COLO829 (cell line): ENCODE measurements at places on chromosomes 6 and 20.

DNA sequence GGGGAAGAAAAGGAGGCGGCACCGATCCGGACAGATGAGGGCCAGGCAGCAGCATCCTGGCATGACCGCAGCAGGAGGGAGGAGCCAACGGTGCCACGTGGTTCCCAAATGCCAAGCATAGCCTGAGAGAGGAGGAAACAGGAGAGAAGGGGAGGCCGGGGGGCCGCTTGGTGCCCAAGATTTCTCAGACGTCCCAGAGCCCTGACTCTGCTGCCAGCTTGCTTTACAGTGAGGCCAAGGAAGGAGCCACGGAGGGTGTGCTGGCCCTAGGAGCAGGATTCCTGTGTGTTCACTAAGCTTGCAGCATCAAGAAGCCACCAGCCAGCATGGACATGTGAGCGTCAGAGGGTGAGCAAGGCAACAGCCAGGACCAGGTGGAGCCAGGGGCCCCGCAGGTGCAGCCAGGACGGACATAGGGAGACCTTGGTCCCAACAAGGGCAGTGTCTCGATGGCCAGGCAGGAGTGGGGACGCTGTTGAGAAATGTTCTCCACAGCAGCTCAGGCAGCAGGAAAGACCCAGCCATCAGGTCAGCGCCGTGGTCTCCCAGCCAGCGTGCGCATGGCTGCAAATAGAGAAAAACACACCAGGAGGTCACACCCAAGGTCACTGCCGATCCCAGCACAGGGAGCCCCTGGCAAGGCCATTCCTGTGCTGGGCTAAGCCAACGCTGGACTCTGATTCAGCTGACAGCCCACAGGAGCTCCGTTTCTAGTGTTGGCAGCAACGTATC, 143.7 kb downstream of the DLL1 start:
- no peak for DNase-seq

- no peak for DNase-seq
Measured at GRCh38 chr6:137764464-137764863, 102.6 kb upstream of the TNFAIP3 start.

DNA sequence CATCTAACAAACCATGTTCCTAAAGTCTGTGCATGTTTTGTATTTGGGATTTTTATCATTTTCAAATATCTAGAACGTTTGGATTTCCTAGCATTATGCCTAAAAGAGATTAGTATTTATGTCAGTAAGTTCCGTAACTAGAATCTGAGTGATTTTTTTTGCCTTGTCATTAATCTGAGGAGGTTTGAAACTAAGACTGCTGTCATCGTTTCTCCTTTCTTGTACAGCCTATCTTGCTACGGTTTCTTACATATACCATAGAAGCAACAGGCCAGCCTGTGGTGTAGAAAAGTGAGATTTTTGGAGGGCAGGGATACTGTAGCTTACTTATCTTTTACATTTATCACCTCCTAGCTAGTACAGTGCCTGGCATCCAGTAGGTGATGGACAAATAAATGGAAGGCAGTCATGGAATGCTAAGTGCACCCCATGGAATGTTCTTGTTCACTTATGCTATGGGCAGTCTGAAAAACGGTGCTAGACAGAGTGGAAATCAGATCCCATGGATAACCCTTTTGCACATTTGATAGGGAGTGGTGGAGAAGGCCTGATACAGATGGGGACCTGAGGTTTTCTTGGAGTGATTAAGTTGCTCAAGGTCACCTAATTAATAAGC, 93.9 kb downstream of the ARID1B start:
- DNase-seq = no peak

DNA sequence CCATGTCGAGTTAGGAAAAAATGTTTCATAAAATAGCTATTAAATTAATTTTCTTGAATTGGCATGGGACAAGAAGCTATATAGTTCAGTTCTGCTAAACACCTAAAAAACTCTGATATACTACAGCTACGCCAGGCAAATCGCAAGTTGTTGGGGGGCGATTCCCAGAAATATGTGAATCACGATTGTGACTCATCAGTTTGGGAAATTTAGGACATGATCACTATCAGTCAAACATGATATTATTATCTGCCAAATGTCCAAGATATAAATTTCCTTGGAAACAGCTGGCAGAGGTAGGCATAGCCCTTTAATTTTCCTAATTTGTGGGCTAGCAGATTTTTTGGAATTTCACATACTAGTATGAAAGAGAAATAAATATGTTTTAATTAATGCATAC, 123.6 kb downstream of the ATXN1 start:
- DNase-seq = no peak

DNA sequence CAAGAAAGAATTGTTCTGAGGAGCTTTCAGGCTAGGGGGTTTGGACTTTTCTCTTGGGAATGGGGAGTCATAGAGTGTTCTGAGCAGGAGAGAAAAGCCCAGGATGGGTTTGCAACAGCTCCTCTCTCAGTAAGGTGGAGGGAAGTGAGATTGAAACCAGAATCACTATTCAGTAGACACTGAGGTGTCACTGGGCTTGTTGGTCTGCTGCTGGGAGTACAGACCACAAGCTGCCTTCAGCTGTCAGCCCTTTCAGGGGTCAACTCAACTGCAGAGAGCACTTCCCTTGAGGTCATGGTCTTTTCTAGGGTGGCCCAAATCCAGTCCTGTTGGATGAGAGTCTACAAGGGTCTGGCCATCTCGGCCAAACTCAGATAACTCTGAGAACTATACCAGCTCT, 12.9 kb upstream of the FOXA2 start:
- no peak for DNase-seq

- DNase-seq = peak; percentile 28
Measured at GRCh38 chr6:8059129-8059528, 5.1 kb downstream of the BLOC1S5 start.

- no peak for DNase-seq
Measured at GRCh38 chr20:50408526-50409364, 101.4 kb upstream of the PTPN1 start.

DNA sequence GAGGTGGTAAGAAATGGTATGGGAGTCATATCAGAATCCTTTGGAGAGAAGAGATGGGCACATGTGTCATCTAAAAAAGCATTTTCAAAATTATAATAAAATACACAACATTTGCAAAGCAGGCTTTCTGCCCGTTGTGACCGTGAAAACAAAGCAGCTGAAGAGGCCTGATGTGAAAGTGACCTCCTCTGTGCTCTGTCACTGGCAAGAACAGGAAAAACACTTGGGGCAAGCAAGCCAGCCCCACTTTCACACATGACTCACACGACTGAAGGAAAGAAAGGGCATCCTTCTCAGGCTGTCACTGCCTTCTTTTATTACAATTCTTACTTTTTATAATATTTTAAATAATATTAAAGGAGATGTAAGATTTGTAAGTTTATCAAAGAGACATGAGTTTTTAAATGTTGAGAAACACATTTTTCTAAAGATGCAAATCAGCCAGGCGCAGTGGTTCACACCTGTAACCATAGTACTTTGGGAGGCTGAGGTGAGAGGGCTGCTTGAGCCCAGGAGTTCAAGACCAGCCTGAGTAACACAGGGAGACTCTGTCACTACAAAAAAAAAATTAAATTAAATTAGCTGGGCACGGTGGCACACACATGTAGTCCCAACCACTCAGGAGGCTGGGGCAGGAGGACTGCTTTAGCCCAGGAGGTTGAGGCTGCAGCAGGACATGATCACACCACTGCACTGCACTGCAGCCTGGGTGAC, 143.7 kb downstream of the BTBD9 start:
- no peak for DNase-seq

DNA sequence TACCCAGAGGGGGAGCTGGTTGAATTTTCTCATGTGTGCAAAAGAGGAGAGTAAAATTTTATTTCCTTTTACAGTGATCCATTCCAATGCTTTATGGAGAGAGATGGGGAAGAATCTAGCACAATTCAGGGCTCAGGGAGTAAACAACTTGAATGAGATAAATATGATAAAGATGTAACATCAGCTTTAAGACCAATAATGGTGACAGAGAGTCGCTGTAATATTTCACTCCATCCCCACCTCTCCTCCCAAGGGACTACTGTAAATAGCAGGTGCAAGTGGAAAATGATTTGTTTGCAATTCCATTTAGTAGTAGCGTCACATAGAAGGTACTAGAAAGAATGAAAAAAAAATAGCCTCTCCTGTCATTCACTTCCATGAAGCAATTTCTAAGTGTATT, 4.8 kb downstream of the CRISP3 start:
- no peak for DNase-seq

DNA sequence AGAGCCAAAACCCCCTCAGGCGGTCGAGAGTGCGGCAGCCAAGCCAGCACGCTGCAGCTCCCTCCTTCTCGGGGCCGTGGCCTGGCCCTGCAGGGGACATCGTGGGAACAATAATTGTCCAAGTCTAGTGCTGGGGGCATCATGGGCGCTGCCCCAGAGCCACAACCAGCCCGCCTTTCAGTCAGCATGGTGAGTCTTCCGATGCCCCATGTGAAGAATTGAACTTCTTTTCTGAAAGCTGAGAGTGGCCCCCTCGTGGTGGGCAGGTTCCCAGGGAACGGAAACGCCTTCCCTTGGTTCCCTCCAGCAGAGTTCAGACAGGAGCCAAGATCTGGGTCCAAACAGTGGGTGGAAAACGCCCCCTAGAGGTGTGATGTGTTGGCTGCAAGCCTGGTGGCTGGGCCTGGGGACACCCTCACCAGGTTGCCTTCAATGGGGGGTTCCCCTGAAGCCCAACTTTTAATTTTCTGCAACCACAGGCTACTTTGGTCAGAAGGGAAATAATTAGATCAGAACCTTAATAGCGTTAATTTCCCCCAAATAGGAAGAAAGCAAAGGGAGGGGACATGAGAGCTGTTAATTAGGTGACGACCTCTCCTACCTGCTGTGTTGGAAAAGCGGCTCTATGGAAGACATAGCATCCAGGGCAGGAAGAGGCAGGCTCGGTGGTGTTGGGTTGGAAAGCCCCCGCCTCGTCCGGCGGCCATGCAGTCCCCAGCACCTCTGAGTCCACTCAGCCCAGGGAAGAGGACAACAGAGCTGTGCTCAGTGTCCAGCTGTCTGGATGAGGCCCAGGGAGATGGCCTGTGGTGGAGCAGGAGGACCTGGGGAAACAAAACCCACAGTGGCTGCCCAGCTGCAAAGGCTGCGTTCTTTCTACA, 4.7 kb upstream of the MRGBP start:
- DNase-seq = peak; percentile 97

GRCh38 chr6:85081102-85081501, 316.7 kb upstream of the TBX18 start:
- no peak for DNase-seq

DNA sequence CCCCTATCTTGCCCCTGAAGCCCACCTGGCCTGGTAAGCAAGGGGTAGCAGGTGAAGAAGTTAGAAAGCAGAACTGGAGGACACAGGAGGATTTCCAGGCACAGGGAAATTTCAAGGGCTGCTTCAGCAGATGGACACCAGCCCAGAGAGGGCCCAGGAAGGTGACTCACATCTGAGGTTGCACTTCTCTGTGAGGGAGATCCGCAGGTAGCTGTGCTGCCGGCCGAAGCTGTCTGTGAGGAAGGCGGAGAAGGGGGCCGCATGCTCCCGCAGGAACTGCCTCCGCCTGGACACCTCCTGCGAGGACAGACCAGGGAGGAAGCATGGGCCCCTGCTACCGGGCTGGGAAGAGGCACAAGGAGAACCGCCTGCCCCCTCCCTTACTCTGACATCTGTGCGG, 7.1 kb downstream of the MOCS1 start:
- DNase-seq = no peak

- no peak for DNase-seq
Measured at GRCh38 chr6:14270142-14270893, 152.7 kb downstream of the CD83 start.

GRCh38 chr6:125814481-125814880, 23.7 kb downstream of the NCOA7 start:
- no peak for DNase-seq
